CD4-positive, alpha-beta T cell treated with Interleukin-1 beta for 1 hour (primary cell): ENCODE measurements at places on chromosomes 5 and 9.
A peak's percentile ranks its signal among the peaks of the same experiment; 100 is the strongest.

GRCh38 chr9:32574858-32575257 is 1.9 kb upstream of the NDUFB6 start:
- DNase-seq = no peak

GRCh38 chr9:134741846-134742245 is 100.2 kb downstream of the COL5A1 start:
- DNase-seq = no peak

- DNase-seq = peak; percentile 15
Measured at GRCh38 chr5:107570805-107571531, 99.8 kb downstream of the EFNA5 start.

- DNase-seq = no peak
Measured at GRCh38 chr9:132543960-132544359, 38.4 kb upstream of the BARHL1 start.

- DNase-seq = peak; percentile 20
Measured at GRCh38 chr5:16673241-16674201, 56.7 kb upstream of the RETREG1 start.

- no peak for DNase-seq
Measured at GRCh38 chr5:107669096-107670031, 1.4 kb downstream of the EFNA5 start.

DNA sequence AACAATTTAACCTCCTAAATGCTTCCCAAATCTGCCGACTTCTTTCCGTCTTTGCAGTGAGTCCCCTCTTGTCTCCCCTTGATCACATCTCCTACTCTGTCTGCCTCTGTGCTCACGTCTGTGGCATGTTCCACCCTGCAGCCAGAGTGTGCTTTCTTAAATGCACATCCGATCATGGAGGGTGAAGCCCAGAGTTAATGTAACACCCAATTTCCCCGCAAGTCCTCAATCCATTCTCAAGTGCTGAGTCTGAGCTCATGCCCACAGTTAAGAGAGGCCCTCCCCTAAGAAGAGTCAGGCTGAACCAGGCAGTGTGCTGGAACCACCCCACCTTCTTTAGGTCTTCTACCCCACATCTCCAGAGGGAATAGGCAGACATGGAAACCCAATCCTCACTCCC is 164.8 kb downstream of the EPB41L4A start:
- no peak for DNase-seq
